Left lung (tissue), 14 donors: ENCODE measurements at places on chromosomes 16 and 17. TPM values are rescaled to one million over a fixed set of nuclear protein-coding genes. Genes with fewer than 3 reads are reported as not detected.

DNA sequence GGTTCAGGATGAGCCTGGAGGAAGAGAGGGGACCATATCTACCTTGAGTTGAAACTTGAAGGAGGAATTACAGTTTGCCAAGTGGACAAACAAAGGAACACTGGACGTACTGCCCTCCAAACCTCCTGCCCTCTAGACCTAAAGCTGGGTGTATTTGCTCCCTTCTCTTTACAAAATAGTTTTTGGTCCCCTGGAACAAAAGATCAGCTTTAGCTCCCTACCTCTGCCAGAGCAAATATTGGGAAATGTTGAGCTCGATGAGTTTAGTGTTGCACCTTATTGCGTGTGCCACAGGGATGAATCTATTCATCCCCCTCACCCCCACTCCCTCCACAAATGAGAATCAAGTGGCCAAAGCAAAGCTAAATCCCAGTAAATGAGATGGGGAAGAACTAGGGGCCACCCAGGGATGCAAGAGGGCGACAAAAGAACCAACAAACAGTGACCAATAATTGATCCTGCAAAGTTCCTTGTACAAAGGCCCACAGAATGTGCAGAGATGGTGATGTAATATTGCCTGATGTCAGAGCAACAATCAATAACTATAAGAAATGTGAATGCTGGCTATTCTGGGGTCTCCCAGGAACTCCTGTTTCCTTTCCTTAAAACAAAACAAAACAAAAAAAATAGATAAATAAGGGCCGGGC, 17.2 kb upstream of the TAT start:
- no peak for DNase-seq

DNA sequence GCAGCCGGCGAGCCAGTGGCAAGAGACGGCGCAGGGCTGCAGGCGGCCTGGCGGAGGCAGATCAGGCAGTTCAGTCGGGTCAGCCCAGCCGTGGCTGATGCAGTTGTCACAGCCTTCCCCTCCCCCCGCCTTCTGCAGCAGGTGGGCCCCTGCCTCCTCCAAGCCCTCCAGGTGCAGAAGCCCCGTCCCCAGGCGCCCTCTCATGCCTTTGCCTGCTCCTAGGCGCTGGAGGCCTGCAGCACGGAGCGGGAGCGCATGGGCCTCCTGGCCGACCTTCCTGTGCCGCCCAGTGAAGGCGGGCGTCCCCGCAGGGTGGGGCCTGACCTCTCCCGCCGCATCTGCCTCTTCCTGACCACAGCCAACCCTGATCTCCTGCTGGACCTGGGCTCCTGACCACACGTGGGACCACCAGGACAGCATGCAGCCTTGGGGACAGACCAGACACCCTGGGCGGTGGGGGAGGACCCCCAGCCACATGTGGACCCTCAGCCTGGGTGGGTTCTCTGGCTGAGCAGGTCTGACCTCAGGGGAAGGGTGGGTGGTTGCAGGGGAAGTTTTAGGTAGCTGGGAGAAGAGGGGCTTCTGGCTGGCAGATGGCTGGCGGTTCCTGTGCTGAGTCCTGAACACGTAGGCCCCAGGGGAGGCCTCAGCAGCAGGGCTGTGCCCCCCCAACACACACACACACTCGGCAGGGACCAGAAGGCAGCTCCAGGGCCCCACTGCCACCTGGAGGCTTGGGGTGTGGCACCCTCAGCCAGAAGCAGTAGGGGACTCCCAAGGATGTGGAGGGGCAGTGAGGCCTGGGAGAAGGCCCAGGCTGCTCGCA, 3.1 kb upstream of the MRPS34 start:
- no peak for DNase-seq

DNA sequence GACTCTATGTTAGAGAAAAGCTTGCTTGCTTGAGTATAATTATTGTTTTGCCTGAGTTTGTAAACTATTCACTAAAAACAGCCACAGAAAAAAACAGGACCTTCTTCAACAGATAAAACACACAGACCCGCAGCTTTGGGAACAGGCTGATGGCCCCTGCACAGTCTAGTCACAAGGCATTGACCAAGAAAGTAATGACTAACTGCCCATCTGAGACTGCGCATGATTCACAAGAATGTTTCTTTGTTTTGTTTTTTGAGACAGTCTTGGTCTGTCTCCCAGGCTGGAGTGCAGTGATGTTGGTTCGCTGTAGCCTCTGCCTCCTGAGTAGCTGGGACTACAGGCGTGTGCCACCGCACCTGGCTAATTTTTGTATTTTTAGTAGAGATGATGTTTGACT, 2.8 kb upstream of the ZKSCAN2 start:
- DNase-seq = no peak

DNA sequence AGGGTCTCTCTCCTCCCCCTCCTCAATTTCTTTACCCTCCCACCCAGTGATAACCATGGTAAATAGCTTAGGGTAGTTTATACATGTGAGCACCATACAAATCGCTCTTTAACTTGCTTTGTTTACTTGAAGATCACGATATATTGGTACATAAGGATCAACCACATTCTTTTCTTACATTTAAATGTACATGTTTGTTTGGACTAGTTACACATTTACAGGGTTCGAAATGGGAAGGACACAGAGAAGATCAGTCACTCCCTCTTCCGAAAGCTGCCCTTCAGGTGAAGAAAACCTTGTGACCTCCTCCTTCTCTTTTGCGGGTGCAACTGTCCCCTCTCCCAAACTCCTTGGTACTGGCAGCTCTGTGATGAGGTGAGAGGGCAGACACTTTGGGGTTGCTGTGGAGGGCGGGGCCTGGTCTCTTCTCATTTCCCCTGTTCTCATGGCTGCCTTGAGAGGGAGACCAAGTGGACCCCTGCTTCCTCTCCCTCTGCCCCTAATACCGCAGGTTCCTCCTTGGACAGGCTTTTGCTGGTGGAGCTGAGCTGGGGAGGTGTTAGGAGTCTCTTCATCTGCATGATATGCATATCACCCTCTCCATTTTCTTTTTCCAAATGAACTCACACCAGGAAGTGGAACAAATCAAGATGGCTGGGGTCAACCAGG, 4.7 kb upstream of the PIK3R6 start:
- no peak for DNase-seq

DNA sequence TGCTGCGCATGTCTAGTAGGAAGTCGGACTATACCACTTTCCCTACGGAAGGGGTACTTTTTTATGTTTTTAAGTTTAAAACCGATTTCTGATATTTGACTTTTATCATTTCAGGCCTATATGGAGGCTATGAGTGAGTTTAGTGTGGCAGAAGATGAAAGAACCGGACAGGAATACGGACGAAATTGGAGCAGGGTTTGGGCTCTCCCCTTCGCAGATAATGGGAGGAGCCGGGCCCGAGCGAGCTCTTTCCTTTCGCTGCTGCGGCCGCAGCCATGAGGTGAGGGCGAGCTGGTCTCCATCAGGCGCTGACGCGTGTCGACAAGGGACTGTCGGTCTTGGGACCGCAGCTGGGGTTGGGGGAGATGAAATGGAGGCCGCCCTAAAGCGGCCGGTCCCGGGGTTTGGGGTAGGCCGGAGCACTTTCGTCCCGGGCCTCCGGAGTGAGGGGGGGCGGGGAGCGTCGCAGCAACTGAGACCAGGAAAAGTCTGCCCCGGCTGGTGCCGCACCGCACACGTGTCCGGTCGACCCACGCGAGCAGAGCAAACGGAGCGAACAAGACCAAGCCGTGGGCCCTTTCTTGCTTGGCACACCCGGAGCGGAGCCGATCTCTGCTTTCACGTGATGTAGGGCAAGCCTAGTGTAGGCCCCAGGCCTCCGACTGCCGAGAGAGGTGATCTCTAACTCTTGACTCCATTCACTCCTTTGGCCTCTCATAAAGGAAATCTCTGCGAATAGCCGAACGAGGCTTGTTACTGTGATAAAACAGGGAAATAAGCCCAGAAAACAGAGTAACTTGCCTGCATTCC, at the start of gene RPL19:
RPL19 (plus strand) TSS at position 214 of the 810 bp plus-strand sequence; CDS start at position 276, 62 bp downstream.
- peak; percentile 81 for DNase-seq

- no peak for DNase-seq
Observed at GRCh38 chr16:88289561-88289960, 93.2 kb upstream of the ZNF469 start.

DNA sequence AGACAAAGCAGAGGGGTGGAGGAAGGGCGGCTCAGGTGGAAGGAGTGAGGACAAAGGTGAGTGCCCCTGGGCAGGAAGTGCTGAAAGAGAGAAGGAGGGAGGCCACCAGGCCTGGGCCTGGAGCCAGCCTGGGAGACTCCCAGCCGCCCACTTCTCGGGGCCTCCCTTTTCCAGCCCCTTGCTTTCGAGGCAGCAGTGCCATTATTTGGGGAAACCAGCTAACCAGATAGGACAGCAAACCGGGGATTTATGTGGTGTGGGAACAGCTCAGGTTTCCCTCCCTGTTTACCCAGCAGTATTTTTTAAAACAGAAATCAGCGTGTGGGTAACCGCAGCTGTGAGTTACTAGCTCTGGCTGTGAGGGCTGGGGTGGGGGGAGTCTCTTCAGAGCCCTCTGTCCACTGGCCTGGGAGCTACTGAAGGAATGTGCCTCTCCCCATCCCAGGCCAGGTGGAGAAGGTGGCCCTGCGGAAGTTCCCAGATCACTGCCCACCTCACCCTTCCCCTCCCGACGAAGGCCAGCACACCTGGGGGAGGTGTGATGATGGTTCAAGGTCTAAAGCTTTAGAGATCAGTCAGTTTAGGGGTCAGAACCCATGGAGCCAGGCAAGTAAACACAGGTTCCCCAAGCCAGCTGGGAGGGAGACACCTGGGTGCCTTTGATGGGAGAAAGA, 8.4 kb upstream of the MEOX1 start:
- no peak for DNase-seq

DNA sequence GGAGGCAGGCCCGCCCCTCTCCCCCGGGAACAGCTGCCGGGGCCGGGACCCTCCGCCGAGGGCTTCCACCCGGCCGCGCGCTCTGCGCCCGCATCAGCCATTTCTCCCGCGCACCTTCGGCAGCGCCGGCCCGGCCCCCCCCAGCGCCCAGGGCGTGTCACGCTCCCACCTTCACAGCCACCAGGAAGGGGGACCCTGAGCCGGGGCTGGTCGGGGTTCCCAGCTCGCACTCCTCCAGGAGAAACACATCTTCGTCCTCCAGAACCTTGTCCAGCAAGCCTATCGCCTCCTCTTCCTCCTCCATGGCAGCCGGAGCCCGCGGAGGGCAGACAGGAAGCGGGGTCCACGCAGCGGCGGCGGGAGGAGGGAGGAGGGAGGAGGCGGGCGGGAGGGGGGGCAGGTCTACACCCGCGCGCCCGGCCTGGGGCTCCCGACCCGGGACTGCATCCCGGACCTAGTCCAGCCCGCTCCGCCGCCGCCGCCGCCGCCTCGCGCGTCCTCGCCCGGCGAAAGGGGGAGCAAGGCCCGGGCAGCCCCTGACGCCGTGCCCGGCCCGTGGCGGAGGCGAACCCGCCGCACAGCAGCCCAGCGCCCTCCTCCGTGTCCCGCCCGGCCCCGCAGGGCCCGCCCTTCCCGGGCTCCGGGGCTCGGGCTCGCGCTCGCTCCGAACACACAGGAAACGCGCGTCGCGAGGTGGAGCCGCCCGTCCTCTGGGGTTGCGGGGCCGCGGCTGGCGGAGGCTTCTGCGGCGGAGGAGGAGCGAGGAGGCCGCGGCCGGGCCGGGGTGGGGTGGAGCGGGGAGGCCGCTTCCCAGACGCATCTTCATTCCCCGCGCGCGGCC, 70.8 kb downstream of the ABR start:
- DNase-seq = no peak

DNA sequence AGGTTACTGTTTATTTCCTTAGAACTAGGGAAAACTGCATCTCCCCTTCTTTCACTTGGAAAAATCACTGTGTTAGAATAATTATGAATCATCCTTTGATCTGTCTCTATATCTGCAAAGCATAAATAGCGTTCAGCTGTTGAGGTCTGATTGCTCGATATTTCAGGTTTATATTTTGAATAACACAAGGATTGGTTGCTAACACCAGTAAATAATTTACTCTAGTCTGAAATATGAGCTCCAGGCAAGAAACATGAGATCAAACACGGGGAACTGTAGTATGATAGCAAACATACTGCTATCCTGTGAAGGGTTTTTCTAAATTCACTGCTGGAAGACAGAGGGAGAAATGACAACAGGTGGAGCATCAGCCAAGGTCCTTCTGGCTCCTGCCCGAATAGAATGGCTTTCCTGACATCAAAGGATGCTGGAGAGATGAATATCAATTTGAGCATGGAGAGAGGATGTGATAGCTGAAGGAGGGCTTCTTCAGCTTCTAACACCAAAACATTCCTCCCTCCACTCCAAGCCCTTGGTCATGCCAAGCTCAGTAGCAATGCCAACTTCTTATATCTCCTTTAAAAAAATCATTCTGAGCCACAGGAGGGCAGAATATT, 450.3 kb downstream of the SHISA9 start:
- no peak for DNase-seq

- no peak for DNase-seq
Observed at GRCh38 chr16:59634951-59635350, 900.8 kb upstream of the GOT2 start.

DNA sequence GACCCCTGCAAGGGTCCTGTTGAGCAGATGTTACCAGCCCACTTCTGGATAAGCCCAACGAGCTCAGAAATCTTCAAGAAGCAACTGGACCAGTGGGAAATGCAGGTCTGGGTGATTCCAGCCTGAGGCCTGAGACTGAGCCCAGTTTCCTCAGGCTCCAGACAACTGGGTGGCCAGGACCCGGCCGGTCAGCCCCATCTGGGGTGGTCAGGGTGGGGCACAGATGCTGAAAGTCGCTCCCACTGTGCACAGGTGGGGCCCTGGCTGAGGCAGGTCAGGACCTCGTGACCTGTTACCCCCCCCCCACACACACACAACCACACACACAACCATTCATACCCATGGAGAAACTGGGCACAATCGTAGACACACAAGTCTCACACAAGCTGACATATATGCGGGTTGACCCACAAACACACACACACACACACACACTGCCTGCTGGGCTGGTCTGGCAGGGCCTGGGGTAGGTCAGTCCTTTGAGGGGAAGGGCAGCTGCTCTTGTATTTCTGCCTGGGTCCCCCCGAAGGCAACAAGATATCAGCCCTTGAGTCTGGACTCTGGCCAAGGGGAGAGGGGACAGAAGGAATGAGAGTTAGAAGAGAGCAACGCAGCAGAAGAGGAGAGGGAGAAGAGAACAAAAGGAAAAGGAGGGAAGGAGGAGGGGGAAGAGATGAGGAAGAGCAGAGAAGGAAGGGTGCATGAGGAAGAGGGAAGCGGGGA, 99.0 kb upstream of the CDH5 start:
- DNase-seq = no peak

Gene PDIA2
- 0.60 TPM for total RNA-seq

Gene STH
- not detected for total RNA-seq

Gene TMEM238L
- total RNA-seq = not detected

Gene CRAMP1
- 18.9 TPM for total RNA-seq

Gene TBX6
- total RNA-seq = 1.6 TPM

Gene HSF5
- 0.08 TPM for total RNA-seq

Gene GLP2R
- 1.0 TPM for total RNA-seq

Gene TBC1D28
- total RNA-seq = not detected

Gene CLEC18B
- 2.2 TPM for total RNA-seq
